Stimulated activated CD8-positive, alpha-beta memory T cell treated with anti-CD3 and anti-CD28 coated beads, Interleukin-15, amount 100 ng/mL, for 24 hours (primary cell): ENCODE measurements at places on chromosomes 4 and X.

DNA sequence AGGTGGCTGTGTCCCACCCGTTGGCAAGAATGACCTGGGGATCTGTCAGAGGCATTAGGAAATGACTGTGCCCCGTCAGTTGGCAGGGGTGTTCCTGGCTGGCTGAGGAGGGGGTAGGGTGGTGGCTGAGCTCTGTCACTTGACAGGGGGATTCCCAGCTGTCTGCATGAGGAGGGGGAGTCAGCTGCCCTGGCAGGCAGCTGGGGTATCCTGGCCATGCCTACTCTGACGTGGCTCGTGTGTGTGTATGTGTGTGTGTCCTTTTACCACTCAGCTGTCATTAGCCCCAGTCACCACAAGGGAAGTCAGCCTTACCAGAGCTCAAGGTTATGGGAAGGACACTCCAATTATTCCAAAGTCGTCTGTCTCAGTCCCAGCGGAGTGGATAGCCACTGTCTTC lies 93.2 kb downstream of the EFNB1 start:
- DNase-seq = no peak

DNA sequence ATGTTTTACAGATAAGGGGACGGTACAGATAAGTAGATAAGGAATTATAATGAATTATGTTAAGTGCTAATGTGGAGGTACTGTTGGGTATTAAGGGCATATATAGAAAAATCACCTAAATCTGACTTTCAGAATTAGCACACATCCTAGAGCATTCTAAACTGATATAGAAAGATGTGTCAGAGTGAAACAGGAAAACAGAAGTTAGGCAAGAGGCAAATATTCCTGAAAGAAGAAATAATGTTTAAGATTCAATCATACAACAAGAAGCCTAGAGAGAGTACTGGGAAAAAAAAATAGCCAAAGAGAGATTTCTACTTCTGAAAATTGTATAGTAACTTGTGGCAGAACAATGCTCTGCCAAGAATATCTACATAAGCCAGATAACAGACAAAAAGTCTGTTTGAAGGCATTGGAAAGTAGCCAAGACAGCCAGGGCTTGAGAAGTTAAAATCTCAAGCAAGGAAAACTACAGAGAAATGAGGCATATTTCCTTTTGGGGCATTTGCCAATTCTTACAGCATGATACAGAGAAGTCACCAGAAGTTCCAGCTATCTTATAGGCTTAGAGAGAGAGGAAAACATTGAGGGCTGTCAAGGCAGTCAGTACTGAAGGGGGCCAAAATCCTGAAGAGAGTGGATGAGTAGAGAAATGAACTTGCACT lies 646.0 kb downstream of the RPA4 start:
- no peak for DNase-seq

DNA sequence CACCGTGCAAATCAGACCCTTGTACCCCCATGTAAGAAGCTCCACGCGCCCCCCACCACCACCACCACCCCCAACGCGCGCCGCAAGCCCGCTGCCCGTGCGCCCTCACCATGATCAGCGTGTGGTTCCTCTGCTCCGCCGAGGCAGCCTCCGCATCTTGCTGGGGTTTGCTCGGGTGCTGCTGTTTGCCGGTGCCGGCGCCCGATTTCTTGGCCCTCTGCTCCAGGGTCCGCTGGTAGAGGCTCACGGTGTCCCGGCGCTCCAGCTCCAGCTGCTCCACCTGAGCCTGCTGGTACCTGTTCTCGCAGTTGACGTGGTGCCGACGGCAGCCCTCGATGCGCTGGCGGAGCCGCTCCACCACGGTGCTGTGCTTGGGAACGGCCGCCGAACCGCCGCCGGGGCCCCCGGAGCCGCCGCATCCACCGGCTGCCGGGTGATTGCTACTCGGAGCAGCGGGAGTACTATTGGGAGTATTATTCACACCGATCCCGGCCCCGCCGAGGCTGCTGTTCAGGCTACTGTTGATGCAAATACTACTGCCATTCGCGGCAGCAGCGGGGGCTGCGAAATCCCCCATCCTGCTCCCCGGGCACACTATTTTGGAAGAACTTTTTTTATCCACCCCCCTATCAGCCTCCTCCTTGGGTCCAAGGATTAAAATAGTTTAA lies 1.1 kb downstream of the MAML3 start:
- DNase-seq = peak; percentile 9

DNA sequence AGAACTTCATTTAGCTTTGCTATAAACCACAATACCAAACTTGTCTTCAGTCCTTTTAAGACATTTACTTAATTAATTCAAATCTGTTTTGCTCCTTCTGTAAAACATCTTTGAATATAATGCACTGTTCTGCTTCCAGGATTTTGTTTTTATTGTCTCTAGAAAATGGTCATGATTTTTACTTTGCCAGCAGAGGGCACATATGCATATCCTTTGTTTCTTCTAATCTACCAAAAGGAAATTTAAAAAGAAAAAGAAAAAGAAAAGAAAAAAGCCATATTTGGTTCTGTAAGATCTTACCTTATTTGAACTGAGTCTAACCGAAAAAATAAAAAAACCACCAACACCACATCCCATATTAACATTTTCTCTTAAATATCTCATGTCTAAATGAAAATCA lies 101.9 kb upstream of the CCSER1 start:
- DNase-seq = no peak

DNA sequence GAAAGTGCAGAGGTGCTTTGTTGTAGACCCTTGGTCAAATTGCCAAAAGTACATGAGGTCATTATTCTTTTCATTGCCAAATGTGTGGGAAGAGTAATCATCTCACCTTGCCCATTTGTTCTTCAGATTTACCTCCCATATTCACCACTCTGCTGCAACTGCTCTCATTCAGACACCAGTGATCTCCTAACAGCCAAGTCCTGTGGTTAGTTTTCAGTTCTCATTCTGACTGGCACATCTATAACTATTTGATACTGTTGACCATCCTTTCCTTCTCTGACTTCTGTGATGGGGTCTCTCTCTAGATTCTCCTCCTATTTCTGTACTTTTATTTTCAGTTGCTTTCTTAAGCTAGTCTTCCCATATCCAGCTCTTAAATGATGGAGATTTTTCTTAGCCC lies 39.8 kb downstream of the GRIA3 start:
- DNase-seq = no peak

- DNase-seq = no peak
Observed at GRCh38 chr4:185068837-185069236, 50.5 kb downstream of the HELT start.

DNA sequence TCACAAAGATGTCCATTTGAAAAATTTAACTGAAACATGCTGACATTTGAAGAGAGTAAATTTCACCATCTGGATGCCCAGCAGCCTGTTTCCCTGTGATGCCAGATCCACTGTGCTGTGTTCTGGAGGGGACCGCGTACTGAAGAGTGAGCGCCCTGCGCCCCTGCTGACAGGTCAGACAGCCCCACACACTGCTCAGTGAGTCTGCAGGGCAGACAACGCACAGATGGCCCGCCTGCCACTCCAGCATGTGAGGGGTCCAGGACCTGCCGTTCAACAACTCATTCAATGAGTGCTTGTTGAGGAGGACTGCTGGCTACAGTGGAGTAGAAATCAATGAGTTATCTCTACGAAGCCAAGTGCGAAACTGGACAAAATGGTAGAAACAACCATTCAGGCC lies 49.2 kb downstream of the FGFRL1 start:
- no peak for DNase-seq

GRCh38 chr4:98728433-98728832 lies 70.0 kb upstream of the TSPAN5 start:
- DNase-seq = no peak

- no peak for DNase-seq
Observed at GRCh38 chr4:52408032-52408431, 251.1 kb downstream of the USP46 start.

DNA sequence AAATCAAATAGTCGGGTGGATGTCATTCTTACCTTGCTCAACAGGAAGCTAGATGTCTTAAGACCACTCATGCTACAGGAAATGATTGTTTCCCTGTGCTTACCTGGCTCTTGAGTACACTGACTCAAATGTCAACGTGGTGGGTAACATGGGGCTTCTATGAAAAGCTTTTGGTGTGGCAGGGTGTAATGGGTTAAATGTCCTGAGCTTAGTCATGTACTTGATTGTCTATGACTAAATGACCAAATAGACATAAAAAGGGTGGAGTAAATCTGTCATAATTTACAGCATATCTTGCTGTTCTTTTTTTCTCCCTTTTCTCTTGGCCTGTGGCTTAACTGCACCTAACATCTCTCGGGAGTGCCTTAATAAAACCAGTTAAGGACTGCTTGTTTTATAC lies 44.9 kb downstream of the CCNG2 start:
- no peak for DNase-seq

- no peak for DNase-seq
Observed at GRCh38 chr4:82770607-82771006, 28.0 kb downstream of the SCD5 start.

DNA sequence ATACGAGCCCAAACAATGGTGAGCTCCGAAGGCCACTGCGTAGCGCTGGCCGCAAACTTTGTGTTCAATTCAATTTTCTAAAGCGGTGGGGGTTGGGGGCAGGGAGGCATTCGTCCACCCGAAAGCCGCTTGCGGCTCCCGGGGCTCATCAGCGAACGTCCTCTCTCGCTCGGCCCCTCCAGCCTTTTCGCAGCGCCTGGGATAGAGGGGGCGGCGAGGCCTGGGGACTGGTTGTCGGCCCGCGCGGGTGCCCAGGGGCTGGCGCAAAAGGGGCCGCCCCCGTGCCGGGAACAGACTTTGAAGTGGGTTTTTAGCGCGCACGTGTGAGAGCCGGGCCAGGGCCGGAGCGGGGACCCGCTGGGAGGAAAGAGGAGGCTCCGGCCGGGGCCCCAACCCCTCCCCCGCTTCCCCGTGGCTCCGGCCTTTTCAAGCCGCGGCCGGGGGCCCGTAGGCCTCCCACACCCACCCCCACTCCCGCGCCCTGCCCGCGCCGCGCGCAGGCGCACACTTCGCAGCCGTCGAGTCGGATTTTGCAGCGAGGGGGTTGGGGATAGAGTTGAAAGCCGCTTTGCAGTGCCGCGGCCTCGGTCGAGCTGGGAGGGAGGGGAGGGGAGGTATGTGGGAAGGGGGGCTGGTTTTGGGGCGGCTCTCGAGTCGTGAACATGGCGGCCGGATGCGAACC lies 8.3 kb downstream of the ZIC3 start:
- no peak for DNase-seq

GRCh38 chrX:118729042-118729652 lies 1.7 kb downstream of the IL13RA1 start:
- DNase-seq = no peak

GRCh38 chrX:141314441-141314840 lies 72.1 kb upstream of the SPANXC start:
- no peak for DNase-seq

DNA sequence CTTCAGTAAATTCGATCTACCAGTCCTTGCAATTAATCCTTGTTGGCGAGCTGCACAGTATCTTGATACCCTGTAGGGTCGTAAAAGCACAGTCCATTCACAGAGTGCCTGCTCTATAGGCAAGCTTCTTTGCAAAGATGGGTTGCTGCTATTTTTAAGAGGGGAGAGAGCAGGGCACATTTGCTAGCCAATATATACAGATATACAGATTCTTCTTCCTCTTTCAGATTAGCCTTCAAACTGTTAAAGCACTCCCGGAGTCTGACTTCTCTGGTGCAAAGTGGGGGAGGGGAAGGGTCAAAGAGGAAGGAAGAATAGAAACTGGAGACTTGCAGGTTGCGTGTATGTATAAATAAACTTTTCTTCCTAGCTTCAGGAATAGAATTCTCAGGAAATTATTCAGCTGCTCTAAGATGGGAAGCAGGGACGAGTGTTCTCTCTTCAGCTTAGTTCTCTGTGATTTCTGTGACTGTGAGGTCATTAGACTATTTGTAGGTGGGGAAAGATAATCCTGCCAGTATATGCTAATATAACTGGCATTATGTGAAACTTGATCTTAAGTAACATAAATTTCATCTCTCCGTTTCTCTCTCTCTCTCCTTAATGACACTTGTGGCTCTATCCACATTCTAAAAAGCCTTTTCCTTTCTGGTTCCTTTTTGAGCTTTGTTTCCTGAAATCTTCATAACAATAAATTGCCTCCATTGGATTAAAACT lies at the start of gene CYSLTR1:
TSS of gene CYSLTR1 (minus strand) at position 242 of the 717 bp plus-strand sequence. CDS start 53,865 bp downstream, outside the sequence.
- no peak for DNase-seq

- DNase-seq = no peak
Observed at GRCh38 chr4:119623025-119623424, 5.6 kb downstream of the PDE5A start.

- no peak for DNase-seq
Observed at GRCh38 chrX:8037593-8038348, 110.6 kb upstream of the PNPLA4 start.

DNA sequence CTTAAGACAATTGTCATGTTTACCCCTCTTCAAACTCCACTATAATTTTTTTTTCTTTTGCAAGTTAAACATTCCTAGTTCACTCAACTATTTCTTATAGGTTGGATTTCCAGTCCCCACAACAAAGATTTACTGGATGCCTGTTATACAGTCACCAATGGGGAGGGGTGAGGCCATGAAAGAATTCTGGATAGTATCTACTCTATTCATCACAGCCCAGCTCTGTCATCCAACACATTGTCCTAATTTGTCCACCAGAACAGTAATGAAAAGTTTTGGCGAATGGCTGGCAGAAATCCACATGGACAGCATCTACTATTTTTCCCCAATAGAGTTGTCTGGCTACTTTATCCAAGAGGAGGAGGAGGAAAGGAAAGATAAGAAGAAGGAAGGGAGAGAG lies 192.7 kb upstream of the S100G start:
- DNase-seq = no peak

- no peak for DNase-seq
Observed at GRCh38 chrX:140712413-140713173, 3.0 kb downstream of the LINC00632 start.

- DNase-seq = no peak
Observed at GRCh38 chr4:76058888-76059426, 15.6 kb upstream of the ART3 start.

DNA sequence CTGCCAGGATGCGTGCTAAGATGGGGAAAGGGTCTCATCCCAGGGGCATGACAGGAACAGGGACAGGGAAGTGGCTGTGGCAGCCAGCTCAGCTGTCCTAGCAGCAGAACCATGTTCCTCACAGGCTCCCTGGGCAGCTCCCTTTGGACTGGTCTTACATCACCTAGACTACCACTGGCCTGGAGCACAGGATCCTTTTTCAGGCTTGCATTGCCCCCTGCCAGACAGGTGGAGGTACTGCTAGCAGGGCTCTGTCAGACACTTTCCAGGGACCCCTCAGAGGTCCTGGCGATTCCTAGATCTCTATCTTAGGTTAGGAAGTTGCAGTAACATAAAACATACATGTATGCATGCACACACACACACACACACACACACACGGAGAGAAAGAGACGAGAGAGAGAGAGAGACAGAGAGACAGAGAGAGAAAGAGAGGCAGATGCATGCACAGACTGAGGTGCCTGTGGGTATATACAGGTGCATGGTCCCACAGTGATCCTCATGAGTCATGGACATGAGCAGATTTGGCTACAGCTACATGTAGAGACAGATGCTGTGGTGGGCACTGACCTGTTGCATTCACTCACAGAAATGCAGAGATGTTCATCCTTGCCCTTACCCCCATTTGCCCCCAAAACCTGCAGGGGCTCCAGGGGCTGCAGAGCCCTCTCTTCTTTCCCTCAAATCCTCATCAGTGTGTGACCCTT lies 63.6 kb downstream of the STARD8 start:
- DNase-seq = no peak
